Glomerular endothelial cell (primary cell): ENCODE measurements at places on chromosomes 3 and 15.
A peak's percentile ranks its signal among the peaks of the same experiment; 100 is the strongest.

DNA sequence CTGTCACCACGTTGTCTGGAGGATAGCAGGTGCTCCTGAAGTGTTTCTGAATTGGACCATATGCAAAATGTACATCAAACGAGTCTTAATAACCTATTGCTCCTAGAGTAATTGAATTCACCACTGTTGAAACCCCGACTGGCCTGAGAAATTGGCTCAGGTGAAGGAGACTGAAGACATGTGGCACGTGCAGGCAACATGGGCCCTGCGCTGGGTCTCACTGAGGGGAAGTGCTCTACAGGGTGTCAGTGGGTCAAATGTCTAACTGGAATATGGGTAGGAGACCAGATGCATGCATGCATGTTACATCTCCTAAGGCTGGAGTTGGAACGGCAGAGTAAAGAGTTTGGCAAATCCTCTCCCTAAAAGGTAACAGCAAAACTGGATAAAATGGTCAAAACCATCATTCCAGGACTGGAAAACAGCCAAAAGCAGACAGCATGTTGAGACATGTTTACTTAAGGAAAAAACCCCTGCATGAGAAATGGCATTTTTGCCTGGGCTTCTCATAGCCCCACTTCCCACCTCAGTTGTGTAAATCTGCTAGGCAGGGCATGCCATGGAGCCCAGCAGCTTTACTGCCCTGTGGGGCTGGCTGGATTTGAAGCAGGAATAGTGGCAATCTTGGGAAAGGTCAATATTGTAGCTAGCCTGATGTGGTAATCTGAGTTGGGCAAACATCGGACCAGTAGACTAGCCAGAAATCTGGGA, 131.3 kb downstream of the TJP1 start:
- no peak for DNase-seq

DNA sequence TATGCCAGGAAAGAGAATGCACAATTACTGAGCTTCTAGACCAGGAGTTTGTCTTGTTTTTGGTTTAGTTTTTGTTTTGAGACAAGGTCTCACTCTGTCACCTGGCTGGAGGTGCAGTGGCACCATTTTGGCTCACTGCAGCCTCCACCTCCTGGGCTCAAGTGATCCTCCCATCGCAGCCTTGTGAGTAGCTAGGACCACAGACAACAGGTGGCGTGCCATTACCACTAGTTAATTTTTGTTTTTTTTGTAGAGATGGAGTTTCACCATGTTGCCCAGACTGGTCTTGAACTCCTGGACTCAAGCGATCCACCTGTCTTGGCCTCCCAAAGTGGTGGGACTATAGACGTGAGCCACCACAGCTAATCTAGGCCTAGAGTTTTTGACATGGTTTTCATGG, 104.4 kb upstream of the CCDC54 start:
- DNase-seq, result no peak

DNA sequence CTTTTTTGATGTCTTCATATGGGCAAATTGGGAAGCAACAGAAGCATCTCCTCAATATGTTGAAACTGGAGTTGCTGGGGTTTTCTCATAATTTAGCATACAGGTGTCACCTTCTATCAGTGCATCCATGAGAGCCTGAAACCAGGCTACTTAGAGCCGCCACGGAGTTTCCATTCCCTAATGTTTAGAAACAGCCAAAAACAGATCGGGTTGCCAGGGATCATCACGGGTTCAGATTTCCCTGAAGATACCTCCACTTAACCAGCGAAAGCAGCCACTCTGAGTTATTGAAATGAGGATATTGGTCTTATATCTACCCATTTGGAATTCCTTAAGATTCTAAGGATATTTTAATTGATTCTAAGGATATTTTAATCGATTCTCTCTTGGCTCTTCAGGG, 14.5 kb downstream of the TERB2 start:
- no peak for DNase-seq

DNA sequence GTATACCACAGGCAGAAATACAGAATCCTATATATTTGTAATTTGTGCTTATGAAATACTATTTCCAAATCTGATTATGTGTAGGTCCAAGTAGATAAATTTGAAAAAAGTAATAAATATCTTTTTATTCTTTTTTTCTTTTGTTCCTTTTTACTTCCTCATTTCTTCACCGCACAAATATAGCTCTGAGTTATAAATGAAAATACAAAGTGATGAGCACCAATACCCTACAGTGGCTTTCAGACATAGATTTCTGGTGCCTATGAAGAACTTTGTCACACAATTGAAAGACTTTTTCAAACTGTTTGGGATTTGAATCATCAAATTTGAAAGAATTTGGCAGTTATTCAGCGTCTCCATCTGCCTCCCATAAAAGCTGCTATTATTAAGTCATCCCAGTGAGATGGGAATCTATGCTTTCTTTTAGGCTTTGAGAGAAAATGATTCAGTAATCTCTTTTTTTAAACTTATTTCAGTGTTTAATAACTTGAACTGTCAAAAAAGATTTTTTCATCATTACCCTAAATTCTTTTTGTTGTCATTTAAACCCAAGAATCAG, 363.6 kb upstream of the GOLIM4 start:
- no peak for DNase-seq

- DNase-seq, result no peak
These were observed 22.2 kb downstream of the BTD start for GRCh38 chr3:15623535-15624440.

DNA sequence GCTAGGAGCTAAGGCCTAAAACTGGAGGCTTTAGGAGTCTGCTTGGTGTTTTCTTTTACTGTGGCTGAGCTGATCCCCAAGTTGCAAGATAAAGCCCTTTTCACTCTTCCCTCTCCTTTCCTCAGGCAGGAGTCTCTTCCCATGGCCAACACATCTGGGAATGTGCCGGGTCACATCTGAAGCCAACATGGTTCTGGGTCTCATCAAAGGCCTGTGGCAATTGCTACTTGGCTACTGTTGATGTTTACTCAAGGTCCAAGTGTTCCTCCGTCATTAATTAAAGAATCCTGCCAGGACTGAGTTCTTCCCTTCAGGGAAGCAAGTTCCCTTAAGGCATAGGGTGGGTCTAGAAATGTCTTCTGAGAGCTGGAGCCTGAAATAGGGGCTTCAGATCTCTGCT, 230.2 kb downstream of the GBE1 start:
- DNase-seq, result no peak

- DNase-seq, result no peak
These were observed 1005.2 kb upstream of the CADM2 start for GRCh38 chr3:83953417-83954089.

DNA sequence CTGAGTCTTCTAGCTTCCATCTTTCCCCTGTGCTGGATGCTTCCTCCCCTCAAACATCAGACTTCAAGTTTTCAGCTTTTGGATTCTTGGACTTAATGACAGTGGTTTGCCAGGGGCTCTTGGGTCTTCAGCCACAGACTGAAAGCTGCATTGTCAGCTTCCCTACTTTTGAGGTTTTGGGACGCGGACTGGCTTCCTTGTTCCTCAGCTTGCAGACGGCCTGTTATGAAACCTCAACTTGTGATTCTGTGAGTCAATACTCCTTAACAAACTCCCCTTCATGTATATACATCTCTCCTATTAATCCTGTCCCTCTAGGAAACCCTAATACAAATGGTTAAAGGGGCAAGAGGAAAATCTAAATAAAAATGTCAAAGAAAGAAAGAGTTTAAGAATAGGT, 100.1 kb downstream of the ABI3BP start:
- DNase-seq, result no peak

- DNase-seq, result peak; percentile 90
These were observed 37.9 kb upstream of the TNFAIP8L3 start for GRCh38 chr15:51132384-51133139.

GRCh38 chr3:43400781-43401730, 114.7 kb downstream of the SNRK start:
- DNase-seq, result no peak

- no peak for DNase-seq
These were observed 52.7 kb downstream of the VGLL4 start for GRCh38 chr3:11591002-11591355.

DNA sequence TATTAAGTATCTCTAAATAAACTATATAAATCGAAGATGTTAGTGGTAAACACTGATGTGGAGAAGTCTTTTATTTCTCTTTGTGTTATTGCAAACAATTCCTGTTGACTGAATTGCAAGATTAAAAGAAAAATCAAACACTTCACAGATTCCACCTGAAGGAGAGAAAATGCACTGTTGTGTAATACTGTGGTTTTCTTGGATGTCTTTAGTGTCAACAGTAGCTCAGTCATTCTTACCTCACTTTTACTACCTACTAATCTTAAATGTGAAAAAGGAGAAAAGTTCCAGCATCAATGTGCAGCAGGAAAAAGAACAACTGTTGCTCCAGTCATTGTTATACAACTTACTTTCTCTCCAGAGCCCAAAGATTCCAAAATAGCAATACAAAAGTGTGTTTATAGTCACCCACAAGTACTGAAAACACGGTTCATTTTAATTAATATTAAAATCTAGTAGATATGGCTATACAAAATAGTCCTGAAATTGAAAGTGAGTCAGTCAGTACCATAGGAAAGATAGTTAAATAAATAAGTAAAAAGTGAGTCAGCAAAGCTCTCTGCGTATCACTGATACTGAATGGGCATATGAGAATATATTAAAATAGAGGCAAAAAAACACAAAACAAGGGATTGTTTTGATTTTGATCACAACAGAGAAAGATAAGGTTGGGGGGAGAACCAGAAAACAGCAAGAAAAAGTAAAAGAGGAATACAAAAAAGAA, 90.5 kb upstream of the CSPG5 start:
- DNase-seq, result no peak

- no peak for DNase-seq
These were observed 5.9 kb upstream of the KLHL25 start for GRCh38 chr15:85800478-85801123.

GRCh38 chr15:56207092-56207491, 36.6 kb downstream of the RFX7 start:
- DNase-seq, result no peak

- no peak for DNase-seq
These were observed 21.4 kb downstream of the RAD54L2 start for GRCh38 chr3:51559961-51560360.

GRCh38 chr15:101185770-101186169, 66.1 kb downstream of the CHSY1 start:
- DNase-seq, result no peak

DNA sequence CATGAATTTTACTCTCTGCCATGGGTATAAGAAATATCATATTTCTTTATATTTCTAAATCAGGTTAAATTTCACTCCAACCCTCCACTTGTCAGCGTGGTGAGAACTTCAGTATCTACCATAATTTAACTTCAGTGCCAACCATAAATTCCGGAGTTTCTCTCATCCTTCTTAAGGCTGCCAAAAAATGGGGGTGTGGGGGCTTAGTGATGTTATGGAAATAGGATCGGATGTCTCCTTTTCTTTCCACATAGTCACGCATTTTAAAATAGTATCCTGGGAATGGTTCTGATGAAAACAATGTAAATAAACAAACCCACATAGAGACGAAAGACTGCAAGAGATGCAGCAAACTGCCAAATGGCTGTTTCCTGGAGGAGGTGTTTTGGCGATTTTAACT, 12.9 kb upstream of the FAM3D start:
- no peak for DNase-seq

GRCh38 chr3:28301688-28302087, 46.8 kb upstream of the ZCWPW2 start:
- DNase-seq, result no peak

DNA sequence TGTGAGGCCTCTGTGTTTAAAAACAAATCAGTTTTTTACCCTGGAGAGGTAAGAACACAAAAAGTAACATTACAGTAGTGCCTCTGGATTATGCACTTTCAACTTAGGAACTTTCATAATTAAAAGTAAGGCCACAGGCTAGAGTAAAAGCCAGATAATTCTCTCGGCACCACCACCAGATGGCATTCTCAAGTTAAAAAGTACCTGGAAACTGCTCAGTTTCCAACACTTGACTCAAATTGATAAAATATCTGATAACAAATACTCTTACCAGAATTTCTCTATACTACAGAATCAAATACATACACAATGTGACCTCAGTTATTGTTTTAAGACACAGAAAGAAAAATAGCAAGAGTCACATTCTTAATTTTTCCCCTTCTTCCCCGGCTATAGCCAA, 19.9 kb downstream of the SPICE1 start:
- no peak for DNase-seq

GRCh38 chr3:177887475-177887874, 648.8 kb upstream of the KCNMB2 start:
- no peak for DNase-seq

DNA sequence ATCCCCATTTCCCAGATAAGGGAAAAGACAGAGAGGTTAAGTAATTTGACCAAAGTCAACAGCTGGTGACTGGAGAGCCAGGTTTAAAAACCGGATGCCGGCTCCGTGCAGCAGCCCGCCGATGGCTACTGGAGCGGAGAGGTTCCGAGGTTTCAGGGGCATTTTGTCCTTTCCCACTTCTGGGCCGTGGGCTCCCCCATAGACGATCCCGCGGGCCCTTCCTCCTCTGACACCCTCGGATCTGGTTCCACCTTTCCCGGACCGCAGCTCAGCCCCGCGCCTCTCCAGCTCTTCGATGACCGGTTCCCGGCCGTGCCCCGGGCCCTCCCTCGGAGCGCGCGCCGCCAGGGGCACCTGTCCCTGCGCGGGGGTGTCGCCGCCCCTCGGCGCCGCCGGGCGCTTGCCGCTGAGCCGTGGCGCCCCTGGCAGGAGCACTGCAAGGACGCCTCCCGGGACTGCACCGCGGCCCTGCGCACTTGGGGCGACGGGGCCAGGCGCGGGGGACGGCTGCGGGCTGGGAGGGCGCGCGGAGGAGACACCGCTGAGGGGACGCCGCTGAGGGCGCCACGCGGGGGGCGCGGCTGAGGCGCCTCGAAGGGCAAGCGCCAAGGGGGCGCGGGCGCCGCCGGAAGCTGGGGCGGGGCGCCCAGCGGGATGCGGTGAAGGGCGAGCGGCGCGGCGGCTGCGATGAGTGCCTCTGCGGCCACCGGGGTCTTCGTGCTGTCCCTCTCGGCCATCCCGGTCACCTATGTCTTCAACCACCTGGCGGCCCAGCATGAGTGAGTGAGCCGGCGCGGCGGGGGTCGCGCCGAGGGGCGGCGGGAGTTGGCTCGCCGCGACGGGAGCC, at the start of gene TM6SF1:
Gene TM6SF1 (plus strand): TSS at position 652 of the 847 bp plus-strand sequence. CDS start 36 bp downstream, at position 688.
- DNase-seq, result no peak

DNA sequence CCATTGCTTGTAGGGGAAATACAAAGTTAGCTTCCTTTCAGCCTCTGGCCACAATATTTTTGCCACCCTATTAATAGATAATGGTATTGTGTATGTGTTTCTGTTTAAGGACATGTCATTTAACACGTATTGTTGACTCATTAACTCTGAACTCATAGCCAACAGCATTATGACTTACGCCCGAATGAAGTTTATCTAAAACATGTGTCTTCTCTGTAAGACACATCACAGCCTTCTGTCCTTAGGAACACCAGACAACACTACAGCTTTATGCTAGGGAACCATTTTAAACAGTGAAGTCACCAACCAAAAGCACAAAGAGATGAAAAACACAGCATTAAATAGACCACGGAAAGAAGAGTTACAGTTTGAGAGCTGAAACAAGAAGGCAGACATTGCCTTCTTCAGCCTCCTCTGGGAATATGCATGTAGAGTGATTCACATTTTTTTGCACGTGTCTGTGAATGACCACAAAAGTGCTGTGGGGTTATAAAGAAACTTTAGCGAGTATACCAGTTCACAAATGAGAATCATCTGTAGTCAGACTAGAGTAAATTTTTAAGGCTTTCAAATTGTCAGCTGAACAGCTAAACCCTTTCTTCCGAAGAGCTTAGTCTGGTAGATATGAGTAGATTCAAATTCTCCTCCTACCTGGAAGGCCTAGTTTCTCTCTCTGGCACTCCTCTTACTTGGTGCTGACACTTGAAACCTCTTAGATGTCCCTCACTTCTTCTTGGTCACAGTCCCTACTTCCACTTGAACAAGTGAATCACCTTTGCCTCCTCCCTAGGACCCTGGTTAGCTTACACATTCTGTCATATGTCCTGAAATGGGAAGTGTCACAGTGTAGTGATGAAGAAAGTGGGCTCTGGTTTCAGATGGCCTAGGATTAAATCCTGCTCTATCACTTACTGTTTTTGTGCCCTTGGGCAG, 32.2 kb downstream of the MCTP2 start:
- no peak for DNase-seq
